Hair follicular keratinocyte (primary cell): ENCODE measurements at places on chromosomes 6 and 20. TPM values are rescaled to one million over a fixed set of nuclear protein-coding genes. Genes with fewer than 3 reads are reported as not detected.

SNTA1 gene
- total RNA-seq: 8.4 and 11.5 TPM in 2 replicates

HAO1 gene
- total RNA-seq: not detected in 2 replicates

TTLL9 gene
- total RNA-seq: not detected in 2 replicates

ANGPT4 gene
- total RNA-seq: not detected in 2 replicates

ETV7 gene
- 0.11 and 0.47 TPM in 2 replicates for total RNA-seq

LAMP5 gene
- total RNA-seq: not detected in 2 replicates

OOEP gene
- 0.11 TPM in 1 of 2 replicates, not detected in the other for total RNA-seq

MYL9 gene
- total RNA-seq: 2.7 and 8.3 TPM in 2 replicates

KCNG1 gene
- total RNA-seq: 39.8 and 60.2 TPM in 2 replicates

GJA1 gene
- 78.1 and 103 TPM in 2 replicates for total RNA-seq

BTNL2 gene
- total RNA-seq: not detected in 2 replicates

SIRPB2 gene
- 0.15 TPM in 1 of 2 replicates, not detected in the other for total RNA-seq

HUS1B gene
- 0.34 and 0.55 TPM in 2 replicates for total RNA-seq

BMP7 gene
- not detected in 2 replicates for total RNA-seq

ADTRP gene
- total RNA-seq: 27.0 and 75.8 TPM in 2 replicates

GPLD1 gene
- 0.31 TPM in 1 of 2 replicates, not detected in the other for total RNA-seq

TRIM38 gene
- 2.5 and 3.0 TPM in 2 replicates for total RNA-seq

RAB23 gene
- 6.6 and 8.1 TPM in 2 replicates for total RNA-seq

EFCAB8 gene
- total RNA-seq: not detected in 2 replicates

TULP1 gene
- total RNA-seq: not detected in 2 replicates

ULBP3 gene
- total RNA-seq: 4.5 and 4.6 TPM in 2 replicates

RFX6 gene
- not detected in 2 replicates for total RNA-seq

SOD2 gene
- 156 and 195 TPM in 2 replicates for total RNA-seq
